Endodermal cell (in vitro differentiated cells): ENCODE measurements at places on chromosomes 1 and 21. TPM values are rescaled to one million over a fixed set of nuclear protein-coding genes. Genes with fewer than 3 reads are reported as not detected.

DNA sequence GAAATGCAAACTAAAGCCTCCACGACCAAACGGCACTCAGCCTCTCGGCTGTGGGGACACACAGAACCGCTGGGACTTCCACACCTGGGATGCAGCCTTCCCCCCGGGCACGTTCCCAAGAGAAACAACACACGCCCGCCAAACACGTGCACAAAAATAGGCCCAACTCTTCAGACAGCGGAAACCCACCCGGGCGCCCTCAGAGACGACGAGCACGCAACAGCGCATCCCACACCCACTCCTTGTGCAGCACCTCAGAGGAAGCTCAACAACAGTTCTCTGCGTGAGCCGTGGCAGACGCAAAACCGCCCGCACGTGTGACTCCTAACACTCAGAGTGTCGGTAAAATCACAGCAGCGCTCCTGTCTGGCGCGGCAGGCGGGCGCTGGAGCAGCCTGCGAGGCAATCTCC lies 5.3 kb downstream of the C1orf159 start:
- H3K4me3 ChIP-seq, result no peak overlapping the region
- H3K27me3 ChIP-seq, result no peaks in the 10 kb centered on the region
- no peak overlapping the region for H3K27ac ChIP-seq

- H3K27ac ChIP-seq, result no peak overlapping the region
- no peak overlapping the region for H3K4me3 ChIP-seq
- H3K4me1 ChIP-seq, result no peaks in the 10 kb centered on the region
- H3K27me3 ChIP-seq, result no peaks in the 10 kb centered on the region
Observed at GRCh38 chr1:74502432-74502831, 10.0 kb downstream of the LRRC53 start.

GRCh38 chr1:109826446-109826845 lies 62.7 kb upstream of the EPS8L3 start:
- no peaks in the 10 kb centered on the region for H3K4me1 ChIP-seq
- H3K4me3 ChIP-seq, result no peak overlapping the region
- H3K27ac ChIP-seq, result no peak overlapping the region
- peak; percentile 9 for DNase-seq
- H3K36me3 ChIP-seq, result no peaks in the 10 kb centered on the region

GRCh38 chr1:15028616-15029015 lies 124.9 kb upstream of the TMEM51 start:
- H3K4me1 ChIP-seq, result no peaks in the 10 kb centered on the region
- no peak overlapping the region for H3K27ac ChIP-seq
- no peak for DNase-seq
- H3K4me3 ChIP-seq, result no peak overlapping the region
- no peaks in the 10 kb centered on the region for H3K36me3 ChIP-seq
- no peaks in the 10 kb centered on the region for H3K27me3 ChIP-seq

DNA sequence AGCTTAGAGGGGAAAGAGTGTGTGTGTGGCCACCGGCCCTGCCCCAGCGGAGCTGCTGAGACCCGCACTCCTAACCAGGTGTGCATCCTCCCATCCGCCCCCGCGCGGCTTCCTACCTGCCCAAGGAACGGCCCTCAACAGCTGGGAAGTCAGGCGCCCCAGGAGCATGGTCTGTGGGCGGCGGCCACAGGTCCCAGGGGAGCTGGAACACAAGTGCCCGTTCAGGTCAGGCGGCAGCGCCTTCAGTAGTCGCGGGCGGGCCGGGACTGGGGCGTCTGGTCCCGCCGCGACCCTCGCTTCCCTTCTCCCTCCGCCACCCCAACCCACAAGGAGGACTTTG lies 448 bp downstream of the AURKAIP1 start:
- H3K4me1 ChIP-seq, result no peaks in the 10 kb centered on the region
- peak; percentile 55 for DNase-seq
- peak overlapping the region; percentile 86 for H3K4me3 ChIP-seq
- H3K27ac ChIP-seq, result peak overlapping the region; percentile 72

GRCh38 chr1:103492003-103492625 lies 33.4 kb upstream of the RNPC3 start:
- H3K4me1 ChIP-seq, result no peaks in the 10 kb centered on the region
- no peak for DNase-seq
- no peak overlapping the region for H3K27ac ChIP-seq
- no peaks in the 10 kb centered on the region for H3K36me3 ChIP-seq
- no peaks in the 10 kb centered on the region for H3K27me3 ChIP-seq
- H3K4me3 ChIP-seq, result no peak overlapping the region

GRCh38 chr1:168709405-168710363 lies 19.3 kb downstream of the DPT start:
- peak overlapping the region; percentile 31 for H3K27ac ChIP-seq
- peaks cover 10% of the 10 kb centered on the region for H3K4me1 ChIP-seq
- no peaks in the 10 kb centered on the region for H3K27me3 ChIP-seq

DNA sequence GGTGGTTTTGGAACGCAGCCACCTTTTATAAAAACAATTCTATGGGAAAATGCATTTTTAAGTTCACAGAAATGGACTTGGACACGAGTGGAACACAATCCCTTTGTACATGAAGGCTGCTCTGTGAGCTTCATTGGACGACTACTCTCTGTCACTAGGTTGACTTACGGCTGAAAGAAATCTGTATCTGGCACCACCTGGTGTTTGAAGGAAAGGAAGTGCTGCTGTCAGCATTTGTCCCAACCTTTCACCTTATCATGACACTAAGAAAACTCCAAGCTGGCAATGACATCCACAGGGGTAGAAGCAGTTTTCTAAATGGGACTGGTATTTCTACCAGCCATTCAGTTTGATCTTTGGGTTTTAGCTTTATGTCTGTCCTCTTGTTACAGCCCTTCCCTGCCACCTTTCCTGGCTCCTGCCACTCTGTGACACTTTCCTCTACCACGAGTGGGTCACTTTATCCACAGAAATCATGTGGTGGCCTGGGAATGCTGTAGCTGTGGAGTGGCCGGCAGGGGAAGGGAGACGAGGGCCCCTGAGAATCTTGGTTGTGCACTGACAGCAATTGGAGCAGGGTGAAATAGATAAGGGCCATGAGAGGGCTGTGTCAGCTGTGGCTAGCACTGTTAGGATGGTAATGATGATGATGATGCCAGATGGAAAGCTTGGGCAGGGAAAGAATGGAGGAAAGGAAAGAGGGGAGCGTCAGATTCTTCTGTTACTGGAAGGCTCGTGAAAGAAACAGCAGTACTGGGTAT lies 85.2 kb downstream of the TBX19 start:
- H3K4me3 ChIP-seq, result no peak overlapping the region
- no peak for DNase-seq
- no peaks in the 10 kb centered on the region for H3K36me3 ChIP-seq
- H3K4me1 ChIP-seq, result no peaks in the 10 kb centered on the region
- H3K27ac ChIP-seq, result no peak overlapping the region

DNA sequence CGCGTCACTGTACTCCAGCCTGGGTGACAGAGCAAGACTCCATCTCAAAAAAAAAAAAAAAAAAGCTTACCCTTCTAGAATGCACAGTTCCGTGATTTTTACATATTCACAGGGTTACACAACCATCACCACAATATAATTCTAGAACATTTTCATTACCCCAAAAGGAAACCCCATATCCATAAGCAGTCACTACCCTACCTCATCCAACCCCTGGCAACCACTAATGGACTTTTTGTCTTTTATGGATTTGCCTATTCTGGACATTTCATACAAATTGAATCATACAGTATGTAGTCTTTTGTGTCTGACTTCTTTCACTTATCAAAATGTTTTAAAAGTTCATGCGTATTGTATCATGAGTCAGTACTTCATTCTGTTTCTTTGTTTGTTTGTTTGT lies 22.8 kb downstream of the SYF2 start:
- H3K4me3 ChIP-seq, result no peak overlapping the region
- H3K4me1 ChIP-seq, result peaks cover 8% of the 10 kb centered on the region
- no peak overlapping the region for H3K27ac ChIP-seq
- H3K27me3 ChIP-seq, result no peaks in the 10 kb centered on the region

GRCh38 chr1:221751226-221751887 lies 9.5 kb upstream of the DUSP10 start:
- H3K36me3 ChIP-seq, result no peaks in the 10 kb centered on the region
- no peaks in the 10 kb centered on the region for H3K4me1 ChIP-seq
- no peaks in the 10 kb centered on the region for H3K27me3 ChIP-seq
- no peak for DNase-seq

- H3K4me3 ChIP-seq, result no peak overlapping the region
- no peak overlapping the region for H3K27ac ChIP-seq
- DNase-seq, result no peak
- H3K36me3 ChIP-seq, result no peaks in the 10 kb centered on the region
- peaks cover 14% of the 10 kb centered on the region for H3K4me1 ChIP-seq
Observed at GRCh38 chr1:201307231-201307630, 23.9 kb downstream of the PKP1 start.

DNA sequence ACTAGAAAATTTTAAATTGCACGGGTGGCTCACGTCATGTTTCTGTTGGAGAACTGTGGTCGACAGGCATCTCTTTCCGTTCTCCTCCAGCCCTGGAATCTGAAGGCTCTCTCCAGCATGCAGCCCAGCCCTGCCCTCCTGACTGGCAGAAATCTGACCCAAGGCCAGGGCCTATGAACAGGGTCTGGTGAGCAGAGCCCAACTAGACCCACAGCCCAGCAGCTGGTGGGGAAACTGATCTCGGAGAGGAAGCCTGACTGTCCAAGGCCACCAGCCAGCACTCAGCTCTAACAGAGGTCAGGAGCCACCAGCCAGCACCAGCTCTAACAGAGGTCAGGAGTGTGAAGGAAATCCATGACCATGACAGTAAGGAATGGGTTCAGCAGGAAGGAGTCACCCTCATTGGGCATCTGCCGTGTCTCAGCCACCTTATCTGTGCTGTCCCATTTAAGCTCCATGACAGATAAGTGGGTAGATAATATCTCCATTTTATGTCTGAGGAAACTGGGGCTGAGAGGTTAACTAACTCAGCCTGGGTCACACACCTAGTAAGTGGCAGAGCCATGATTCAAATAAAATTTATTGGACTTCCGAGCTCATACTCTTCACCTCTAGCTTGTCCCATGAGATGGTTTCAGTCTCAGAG lies 20.2 kb upstream of the PKP1 start:
- H3K27ac ChIP-seq, result no peak overlapping the region
- H3K36me3 ChIP-seq, result no peaks in the 10 kb centered on the region
- H3K27me3 ChIP-seq, result peaks cover 40% of the 10 kb centered on the region

DNA sequence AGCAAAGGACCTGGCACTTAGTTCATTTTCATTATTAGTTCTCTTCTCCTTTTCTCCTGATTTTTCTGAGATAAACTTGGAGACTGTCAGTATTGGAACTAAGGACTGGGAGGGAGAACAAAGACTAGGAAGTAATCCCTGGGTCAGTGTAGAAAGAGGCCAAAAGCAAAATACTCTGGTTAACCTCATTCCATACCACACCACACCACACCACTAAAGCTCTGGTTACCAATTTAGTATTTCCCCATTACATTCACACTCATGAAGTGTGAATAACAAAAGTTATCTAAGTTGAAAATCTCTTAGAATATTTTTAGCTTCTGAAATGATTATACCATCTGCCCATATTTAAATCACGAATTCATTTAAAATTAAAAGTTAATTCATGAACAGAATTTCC lies 68.9 kb upstream of the DMRTA2 start:
- H3K4me3 ChIP-seq, result no peak overlapping the region
- no peak overlapping the region for H3K27ac ChIP-seq
- no peaks in the 10 kb centered on the region for H3K27me3 ChIP-seq
- H3K4me1 ChIP-seq, result no peaks in the 10 kb centered on the region
- DNase-seq, result no peak
- peaks cover 22% of the 10 kb centered on the region for H3K36me3 ChIP-seq

DNA sequence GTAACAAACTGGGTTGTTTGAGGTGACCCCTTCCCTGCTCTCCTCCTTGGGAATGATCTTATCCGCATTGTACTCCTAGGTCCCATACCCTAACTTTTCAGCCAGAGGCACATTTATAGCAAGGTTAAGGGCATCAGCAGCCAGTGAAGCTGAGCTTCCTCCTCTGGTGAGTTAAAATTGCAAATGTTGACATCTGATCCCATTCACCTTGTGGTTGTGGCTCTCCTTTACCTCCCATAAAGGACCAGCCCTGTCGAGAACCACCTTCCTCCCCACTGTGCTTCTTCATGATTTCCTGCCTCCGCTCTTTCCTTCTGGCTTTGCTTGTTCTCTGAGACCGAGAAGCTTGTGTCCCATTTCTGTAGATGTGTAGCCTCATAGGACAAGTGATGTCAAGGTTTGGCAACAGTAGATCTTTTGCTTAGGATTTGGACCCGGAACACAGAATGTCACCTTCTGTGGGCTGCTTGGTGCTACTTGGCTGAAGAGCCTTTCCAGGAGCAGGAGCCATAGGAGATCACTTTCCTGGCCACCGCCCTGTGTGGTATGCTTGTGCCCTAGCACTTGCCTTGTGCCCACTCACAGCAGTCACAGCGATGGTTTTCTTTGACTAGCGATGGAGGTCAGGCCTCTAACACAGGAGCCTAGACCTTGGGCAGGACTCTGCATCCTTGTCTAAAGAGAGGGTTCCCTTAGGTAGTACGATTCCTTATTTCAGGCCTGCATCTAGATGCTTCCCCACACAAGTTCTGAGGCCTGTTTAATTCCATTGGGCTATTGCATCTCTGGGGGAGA lies 18.8 kb downstream of the SZRD1 start:
- DNase-seq, result no peak
- peaks cover 9% of the 10 kb centered on the region for H3K4me1 ChIP-seq
- no peaks in the 10 kb centered on the region for H3K27me3 ChIP-seq
- no peaks in the 10 kb centered on the region for H3K36me3 ChIP-seq

DNA sequence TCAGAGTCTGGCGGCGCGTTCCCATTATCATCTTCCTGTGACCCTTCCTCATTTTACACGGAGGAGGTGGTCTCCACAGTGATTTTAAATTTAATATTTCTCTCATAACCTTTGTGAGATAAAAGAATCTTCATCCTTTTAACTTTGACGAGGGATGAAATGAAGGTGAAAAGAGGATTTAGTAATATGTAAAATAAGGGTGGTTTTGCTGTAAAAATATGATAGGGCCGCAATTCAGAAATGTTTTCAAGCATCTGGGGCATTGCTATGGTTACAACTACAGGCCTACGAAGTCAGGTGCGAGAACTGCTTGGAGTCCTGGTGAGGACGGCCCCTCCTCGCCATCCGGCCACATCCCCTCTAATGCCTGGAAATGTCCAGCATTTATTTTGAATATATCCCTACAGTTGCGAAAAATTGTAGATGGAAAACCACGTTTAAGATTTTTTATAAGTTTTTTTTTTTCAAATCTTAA lies 422 bp upstream of the RSBN1 start:
- H3K4me1 ChIP-seq, result no peaks in the 10 kb centered on the region
- peaks cover 3% of the 10 kb centered on the region for H3K36me3 ChIP-seq
- no peak for DNase-seq
- peak overlapping the region; percentile 98 for H3K4me3 ChIP-seq
- no peaks in the 10 kb centered on the region for H3K27me3 ChIP-seq

GRCh38 chr1:113434874-113435175 lies 44.5 kb downstream of the MAGI3 start:
- no peaks in the 10 kb centered on the region for H3K36me3 ChIP-seq
- no peak for DNase-seq
- H3K27me3 ChIP-seq, result no peaks in the 10 kb centered on the region
- H3K4me1 ChIP-seq, result peaks cover 8% of the 10 kb centered on the region
- H3K27ac ChIP-seq, result no peak overlapping the region

- H3K4me1 ChIP-seq, result no peaks in the 10 kb centered on the region
- peak; percentile 75 for DNase-seq
- H3K4me3 ChIP-seq, result no peak overlapping the region
- peaks cover 6% of the 10 kb centered on the region for H3K36me3 ChIP-seq
- H3K27me3 ChIP-seq, result no peaks in the 10 kb centered on the region
Observed at GRCh38 chr1:175183586-175183985, 9.0 kb downstream of the KIAA0040 start.

- H3K36me3 ChIP-seq, result peaks cover 12% of the 10 kb centered on the region
- no peaks in the 10 kb centered on the region for H3K27me3 ChIP-seq
- no peak overlapping the region for H3K4me3 ChIP-seq
- peaks cover 39% of the 10 kb centered on the region for H3K4me1 ChIP-seq
- peak; percentile 94 for DNase-seq
Observed at GRCh38 chr1:205298191-205298994, 23.2 kb downstream of the NUAK2 start.

The SV2A gene
- 19.2 to 26.6 TPM (median 25.6 TPM) in 3 replicates for total RNA-seq

The MTARC1 gene
- total RNA-seq, result 31.8 to 54.5 TPM (median 53.1 TPM) in 3 replicates

The LCE1A gene
- total RNA-seq, result not detected in 3 replicates

The UTS2 gene
- not detected in 2 replicates for total RNA-seq
